ENCODE measurements at places on chromosomes 13 and 19.

- peak; percentile 96 for DNase-seq
Observed at GRCh38 chr13:95087746-95088305, 213.4 kb downstream of the ABCC4 start.

GRCh38 chr13:37340901-37341670, 235.6 kb upstream of the CSNK1A1L start:
- DNase-seq: no peak

GRCh38 chr13:110234532-110234931, 72.4 kb downstream of the COL4A1 start:
- DNase-seq: no peak

DNA sequence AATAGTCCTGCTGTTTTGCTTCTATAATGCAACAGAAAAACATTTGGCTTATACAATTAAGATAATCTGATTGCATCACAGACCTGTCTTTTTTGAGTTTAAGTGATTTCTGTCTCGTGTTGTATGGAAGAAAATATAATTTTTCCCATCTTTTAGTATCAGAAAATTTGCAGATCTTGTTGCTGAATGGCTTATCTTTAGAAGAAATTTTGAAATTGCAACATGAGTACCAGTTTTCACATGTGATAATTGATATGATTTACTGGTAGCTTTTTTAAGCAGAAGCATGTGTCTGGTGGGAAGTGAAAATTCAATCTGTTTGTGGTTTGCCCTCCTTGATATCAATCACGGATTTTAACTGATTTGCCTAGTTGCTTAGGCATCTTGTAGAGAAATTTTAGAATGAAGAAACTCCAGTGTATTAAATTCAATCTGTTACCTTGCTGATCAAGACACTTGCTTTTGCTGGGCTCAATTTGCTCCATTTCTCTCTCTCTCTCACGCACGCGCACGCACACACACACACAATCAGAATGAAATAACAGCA, 89.8 kb upstream of the MYCBP2 start:
- DNase-seq: no peak

- DNase-seq: peak; percentile 53
Observed at GRCh38 chr19:52307275-52307674, 10.3 kb downstream of the ZNF480 start.

DNA sequence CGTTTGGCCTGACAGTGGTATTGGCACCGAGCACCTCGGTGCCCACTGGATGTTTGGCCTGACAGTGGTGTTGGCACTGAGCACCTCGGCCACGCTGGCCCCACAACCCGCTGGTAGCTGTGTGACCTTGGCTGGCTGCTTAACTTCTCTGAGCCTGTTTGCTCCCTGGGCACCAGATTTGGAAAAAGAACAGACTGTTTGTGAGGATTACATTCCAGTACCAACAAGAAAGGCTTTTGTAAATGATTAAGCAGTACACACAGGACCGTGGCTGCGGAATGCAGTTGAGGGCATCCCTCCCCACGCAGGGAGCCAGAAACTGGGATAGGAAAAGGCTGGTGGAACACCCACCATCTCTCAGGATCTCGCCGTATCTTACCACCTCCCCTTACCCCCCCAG, 31.9 kb downstream of the SLC25A42 start:
- DNase-seq: no peak

DNA sequence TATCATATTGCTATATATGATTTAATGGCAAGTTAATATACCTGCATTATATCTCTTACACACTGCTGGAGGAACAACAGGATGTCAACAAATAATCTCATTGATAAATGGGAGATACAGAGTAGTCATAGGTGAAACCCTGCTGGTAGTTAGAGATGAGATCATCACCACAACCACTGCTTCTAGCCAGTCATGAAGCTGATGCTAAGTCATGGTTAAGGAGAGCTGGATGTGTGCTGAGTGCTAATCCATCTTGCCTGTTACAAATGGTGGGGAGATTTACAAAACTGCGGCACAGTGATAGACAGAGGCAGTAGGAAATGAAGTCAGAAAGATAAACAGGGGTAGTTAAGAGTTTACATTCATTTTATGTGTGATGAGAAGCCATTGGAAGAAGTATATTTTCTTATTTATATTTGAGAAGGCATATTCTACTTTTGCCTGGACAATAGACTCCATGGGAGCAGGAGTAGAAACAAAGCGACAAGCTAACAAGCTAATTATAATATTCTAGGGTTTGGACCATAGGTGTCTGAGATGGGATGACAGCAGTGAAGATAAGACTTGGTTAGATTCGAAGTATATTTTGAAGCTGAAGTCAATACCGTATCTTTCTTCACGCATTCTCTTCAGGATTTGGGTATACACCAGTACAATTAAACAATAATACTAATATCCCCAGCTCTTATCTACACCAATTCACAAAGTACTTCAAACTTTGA, 78.0 kb upstream of the TRPC4 start:
- no peak for DNase-seq

- no peak for DNase-seq
Observed at GRCh38 chr13:99948411-99948810, 23.2 kb downstream of the ZIC5 start.

DNA sequence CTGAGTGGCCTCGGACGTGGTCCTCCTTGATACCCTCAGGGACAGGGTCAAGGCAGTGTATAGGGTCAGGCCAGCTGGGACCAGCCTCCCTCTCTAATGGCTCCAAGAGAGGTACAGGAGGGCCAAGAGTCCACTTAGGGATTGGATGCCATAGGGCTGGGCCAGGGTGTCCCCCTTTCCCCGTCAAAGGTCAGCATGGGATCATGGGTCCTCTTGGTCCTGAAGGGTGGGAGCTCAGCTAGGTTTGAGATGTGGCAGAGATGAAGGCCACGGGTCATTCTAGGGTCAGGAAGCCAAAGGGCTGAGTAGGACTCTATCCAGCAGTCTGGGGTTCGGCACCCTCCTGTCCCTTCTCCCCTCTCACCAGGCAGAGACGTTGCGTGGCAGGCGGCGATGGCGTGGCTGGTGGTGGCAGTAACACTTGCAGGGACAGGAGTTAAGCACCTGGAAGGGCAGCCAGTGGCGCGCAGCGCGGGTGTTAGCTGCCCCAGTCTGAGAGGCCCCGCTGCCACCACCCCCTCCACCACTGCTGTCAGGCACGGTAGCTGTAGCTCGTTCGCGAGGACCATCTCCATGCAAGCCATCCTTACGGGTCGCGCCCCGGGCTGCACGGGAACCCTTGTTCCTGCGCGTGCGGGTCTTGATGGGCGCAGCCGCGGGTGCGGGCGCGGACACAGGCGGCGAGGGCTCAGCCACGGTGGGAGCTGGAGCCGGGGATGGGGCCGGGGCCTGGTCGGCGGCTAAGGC, 2.6 kb downstream of the GGN start:
- no peak for DNase-seq

DNA sequence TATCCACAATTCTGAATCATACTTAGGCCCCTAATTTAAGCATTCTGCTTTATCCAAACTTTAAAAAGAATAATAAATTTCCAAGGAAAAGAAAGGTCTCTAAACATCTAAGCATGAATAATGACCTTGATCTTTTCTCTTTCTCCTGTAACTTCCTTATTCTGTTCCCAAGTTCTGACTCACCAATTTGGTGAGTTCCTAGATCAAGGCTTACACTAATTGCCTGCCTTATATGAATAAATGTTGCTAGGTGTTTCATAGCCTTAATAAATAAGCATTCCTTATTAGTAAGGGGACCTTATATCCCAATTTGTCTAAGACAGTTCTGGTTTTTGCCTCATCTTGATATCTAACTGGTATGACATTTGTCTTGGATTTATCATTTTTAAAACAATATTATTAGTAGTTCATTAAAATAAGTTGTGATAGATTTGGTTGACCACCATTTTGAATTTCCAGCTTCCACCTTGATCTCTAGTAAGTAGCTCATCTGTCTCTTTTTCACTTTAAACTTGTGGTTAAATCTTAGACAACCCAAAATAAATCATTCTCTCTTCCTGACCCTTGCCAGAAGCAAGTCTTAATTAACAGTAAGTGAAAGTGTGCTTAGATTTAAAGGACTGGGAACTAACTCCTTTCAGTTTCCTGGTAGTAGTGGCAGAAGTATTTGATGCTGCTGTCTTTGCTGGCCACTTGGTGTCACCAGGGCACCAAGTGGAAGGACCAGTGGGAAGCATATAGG, 121.2 kb upstream of the MLNR start:
- peak; percentile 17 for DNase-seq

DNA sequence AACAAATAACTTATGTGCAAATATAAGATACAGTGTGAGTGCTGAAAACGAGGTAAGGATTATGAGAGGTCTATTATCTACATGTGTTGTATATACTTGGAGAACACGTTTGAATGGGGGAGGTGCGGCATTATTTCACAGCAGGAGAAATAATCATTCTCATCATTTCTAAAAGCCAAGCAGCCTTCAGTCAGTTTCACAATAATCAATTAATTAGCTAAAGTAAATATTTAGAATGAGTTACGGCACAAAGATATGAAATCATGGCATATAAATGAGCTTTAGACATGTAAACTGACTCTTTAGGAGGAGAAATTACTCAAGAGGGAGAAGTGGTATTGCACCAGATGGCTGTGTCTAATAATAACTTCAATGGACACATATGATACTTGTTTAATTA, 366.6 kb downstream of the DNAJC15 start:
- peak; percentile 35 for DNase-seq

DNA sequence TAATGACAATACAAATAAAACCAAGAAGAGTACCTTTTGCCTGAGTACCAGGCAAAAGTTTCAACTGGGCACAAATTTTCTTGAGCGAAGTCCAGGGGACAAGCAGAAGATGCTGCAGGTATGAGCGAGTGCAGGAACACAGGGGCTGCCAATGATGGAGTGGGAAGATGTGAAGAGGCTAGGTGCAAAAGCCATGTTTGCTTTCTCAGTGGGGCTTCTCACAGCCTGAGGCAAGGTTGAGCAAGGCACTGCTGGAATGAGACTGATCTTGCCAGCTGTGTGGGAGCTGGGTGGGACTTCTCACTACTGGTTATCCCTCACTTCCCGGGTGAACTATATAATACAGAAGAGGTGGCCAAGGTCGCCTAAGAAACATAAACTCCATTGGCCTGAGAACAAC, 1200.7 kb downstream of the SLITRK1 start:
- no peak for DNase-seq

- DNase-seq: no peak
Observed at GRCh38 chr19:3827306-3827705, 41.1 kb upstream of the MATK start.

DNA sequence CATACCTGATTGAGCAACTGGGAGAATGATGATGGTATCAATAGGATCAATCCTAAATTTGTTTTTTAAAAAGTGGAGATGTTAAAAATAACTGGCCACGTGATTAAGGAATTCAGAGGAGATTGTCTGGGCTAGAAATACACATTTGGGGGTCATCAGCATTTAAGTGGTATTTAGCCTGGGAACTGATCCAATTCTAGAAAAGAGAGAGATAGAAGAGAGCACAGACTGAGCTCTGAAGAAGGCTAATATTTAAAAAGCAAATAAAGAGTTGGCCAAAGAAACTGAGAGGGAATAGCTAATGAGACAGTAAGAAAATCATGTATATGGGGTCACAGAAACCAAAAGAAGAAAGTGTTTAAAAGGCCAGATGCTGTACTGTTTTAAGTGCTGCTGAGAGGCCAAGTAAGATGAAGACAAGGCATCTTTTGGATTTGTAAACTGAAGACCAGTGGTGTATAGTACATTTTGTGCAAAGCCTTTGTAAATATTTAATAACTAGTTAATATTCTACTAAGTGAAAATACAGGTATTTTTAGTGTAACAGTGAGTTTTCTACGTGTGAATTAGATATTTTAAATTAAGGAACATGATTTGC, 40.2 kb downstream of the UBL3 start:
- no peak for DNase-seq

- DNase-seq: no peak
Observed at GRCh38 chr13:35496006-35496405, 19.5 kb upstream of the MAB21L1 start.

DNA sequence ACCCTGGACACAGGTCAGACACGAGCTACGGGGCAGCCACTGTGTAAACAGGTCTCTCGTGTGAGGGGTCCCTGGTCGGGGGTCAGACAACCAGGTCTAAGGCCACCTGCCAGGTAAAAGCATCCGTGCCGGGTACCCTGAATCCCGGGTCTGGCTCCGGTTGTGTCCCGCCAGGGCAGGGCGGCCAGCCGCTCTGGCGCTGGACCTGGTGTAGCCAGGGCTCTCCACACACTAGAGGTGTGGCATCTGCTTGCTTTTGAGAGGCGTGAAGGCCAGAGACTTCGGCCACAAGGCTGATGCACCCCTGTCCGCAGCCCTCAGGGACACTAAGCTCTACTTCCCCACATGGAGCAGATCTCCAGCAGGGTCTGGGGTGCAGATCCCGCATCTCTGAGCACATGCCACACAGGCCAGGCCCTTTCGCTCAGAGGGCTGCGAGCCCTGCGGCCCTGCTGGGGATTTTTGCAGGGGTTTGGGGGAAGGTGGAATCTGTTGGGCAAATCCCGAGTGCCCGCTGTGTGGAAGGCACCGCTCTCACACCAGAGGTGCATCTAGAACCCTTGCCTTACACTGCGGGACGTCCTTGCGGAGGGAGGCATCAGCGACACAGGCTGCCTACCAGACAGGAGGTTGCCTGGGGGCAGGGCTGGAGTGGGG, 13.8 kb upstream of the TIMM13 start:
- no peak for DNase-seq

GRCh38 chr19:14441041-14441938, 8.2 kb downstream of the PKN1 start:
- no peak for DNase-seq

DNA sequence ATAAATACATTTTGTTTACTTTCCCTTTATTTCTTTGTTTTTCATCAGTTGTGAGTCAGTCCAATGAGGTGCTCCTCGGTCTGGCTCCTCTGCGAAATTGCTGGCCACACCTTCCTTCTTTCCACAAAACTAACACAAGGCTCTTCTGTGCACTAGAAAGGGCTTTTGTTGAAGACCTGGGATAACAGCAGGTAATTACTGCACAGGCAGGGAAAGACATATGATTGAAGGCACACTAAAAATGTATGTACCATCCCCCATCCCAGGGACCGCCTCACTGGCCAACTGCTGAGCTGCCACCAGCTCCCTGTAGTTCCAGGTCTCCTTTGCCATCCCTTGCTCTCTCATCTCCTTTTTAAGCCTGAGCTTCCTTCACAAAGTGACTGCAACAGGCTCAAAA, 180.5 kb downstream of the EFNB2 start:
- DNase-seq: no peak

- DNase-seq: no peak
Observed at GRCh38 chr13:110293649-110294048, 13.3 kb downstream of the COL4A1 start.

Measured in amniotic epithelial cell (primary cell).